ENCODE measurements at places on chromosomes 6 and 20. TPM values are rescaled to one million over a fixed set of nuclear protein-coding genes. Genes with fewer than 3 reads are reported as not detected.

DNA sequence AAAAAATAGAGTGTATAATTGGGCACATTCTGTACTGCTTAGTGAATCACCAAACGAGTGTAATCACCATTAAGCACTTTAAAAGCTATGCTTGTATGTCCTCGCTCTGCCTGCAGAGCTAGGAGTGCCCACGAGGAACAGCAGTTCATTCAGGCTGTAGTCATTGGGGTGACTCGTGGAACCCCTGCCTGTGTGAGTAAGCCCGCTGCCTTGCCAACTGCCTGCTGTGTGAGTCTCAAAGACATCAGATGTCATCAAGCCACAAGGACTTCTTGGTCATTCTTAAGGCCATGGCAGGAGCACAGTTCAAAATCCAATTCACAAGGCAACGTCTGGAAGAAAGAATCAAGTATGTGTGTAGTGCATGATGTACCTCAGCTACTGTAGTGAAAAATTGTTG is 60.4 kb downstream of the FOXO3 start:
- DNase-seq, result peak; percentile 36

- no peak for DNase-seq
These were observed 338.9 kb upstream of the MAP3K7 start for GRCh38 chr6:90925726-90926125.

GRCh38 chr20:20799716-20800312 is 87.4 kb upstream of the RALGAPA2 start:
- DNase-seq, result no peak

DNA sequence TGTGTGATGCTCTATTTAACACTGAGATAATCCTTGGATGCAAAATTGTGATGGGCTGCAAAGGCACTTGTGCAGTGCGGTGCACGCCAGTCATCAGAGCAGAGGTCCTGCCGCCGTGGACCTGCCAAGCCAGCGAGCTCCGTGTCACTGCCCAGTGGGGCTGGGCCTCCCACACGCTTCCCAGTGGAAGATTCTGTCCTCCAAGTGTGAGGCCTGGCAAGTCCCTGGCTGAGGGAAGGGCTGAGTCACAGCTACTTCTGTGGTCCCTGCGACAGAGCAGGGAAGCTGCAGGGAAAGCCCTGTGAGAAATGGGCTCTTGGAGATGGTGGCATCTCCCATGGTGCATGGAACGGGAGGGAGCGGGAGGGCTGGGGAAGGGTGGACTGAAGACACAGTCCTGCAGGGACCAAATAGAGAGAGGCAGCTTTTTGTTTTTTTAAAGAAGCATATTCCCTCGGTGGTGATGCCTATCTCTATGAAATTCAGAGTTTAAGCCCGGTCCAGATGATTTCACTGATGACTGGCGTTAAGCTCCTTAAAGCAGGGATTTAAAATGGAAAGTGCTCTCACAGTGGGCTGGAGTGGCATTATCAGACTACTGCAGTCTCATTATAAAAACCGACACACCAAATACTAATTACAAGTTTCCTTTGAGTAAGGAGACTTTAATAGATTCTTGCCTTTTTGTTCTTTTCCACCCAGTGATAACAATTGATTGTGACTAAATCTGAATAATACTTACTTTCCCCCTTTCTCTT is 413.7 kb downstream of the QKI start:
- no peak for DNase-seq

DNA sequence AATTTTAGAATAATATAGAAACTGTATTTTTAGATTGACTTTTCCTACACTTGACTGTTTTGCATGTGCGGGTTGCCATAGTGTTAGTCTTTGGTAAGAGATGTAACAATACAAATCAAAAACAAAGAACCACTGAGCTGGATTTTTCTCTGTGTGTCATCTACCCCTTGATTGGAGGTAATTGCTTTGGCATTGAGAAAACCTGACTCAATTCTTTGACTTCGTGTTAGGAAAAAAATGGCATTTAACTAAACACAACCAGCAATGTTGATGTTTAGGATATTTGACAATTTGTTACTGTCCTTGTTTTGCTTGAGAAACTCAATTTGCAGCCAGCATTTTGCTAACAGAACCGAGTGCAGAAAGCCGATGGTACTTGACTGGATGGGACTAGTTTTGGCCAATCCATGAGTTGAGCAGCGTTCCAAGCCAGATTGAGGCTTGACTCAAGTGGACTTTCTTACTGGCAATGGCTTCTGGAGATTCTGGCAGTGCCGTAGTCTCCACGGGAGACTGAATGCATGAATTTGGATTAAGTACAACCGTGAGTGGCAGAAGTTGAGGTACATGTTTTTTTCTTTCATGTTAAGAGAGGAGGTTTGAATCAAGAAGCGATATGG is 17.1 kb downstream of the TPBG start:
- no peak for DNase-seq

DNA sequence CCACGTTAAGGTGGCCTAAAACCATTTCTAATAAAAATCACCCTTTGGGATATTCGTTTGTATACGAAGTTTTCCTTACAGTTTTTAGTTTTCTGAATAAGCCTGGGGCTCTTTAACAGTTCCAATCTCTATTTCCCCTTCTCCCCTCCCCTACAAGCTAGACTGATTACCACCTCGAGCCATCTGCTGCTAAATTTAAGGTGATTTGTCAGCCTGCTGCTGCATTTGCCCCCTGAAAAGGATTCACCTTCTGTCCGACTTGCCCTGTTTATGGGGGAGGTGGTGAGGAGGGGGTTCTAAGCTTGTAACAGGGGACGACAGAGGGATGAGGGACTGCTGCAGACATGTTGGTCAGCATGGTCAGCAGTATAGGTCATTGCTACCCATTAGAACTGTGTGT is 146.3 kb downstream of the JARID2 start:
- DNase-seq, result no peak

GRCh38 chr6:89267918-89268317 is 47.2 kb downstream of the GABRR2 start:
- DNase-seq, result no peak

DNA sequence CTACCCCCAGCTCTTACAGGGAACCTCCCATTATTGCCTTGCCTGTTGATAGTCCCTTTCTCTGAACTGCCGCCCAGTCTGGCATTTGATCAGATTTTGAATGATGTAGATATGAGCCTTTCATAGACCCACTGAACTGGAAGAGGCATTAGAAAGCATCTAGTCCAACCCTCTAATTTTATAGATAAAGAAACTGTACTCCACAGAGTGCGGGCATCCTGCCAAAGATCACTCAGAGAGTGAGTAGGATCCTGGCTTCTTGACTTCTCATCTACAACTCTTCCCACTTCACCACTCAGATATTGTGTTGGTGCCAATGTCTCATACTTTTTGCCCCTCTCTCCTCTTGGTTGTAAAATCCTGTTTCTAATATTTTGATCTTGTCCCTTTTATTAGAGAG is 179.2 kb upstream of the BMP2 start:
- no peak for DNase-seq

GRCh38 chr6:41798901-41799558 is 11.5 kb downstream of the TOMM6 start:
- DNase-seq, result no peak

DNA sequence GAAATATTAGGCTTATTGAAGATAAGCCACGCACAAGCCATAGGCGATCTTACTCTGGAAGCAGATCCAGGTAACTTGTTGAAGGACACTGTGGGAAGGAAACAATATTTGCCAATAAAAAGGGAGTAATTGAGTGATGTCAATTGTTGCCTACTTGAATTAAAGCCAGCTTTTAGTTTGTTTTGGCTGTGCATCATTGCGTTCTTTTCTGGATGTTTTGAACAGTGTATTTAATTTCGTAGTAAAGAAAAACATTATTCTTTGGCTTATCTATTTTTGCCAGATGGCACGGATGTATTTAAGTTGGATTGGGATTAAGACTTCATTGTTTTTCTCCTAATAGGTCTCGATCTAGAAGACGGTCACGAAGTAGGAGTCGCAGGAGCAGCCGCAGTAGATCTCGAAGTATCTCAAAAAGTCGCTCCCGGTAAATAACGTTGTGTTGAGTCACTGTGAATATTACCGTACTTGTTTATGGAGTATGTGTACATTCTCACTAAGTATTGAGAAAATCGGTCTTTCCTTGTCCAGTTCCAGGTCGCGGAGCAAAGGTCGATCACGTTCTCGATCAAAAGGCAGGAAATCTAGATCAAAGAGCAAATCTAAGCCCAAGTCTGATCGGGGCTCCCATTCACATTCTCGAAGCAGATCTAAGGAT is 2.6 kb downstream of the SRSF6 start:
- no peak for DNase-seq

- no peak for DNase-seq
These were observed 36.4 kb downstream of the DLGAP4 start for GRCh38 chr20:36342331-36343120.

- DNase-seq, result no peak
These were observed 11.6 kb upstream of the MAN1A1 start for GRCh38 chr6:119361209-119361608.

- no peak for DNase-seq
These were observed 28.1 kb upstream of the MTCL3 start for GRCh38 chr6:127547215-127547614.

DNA sequence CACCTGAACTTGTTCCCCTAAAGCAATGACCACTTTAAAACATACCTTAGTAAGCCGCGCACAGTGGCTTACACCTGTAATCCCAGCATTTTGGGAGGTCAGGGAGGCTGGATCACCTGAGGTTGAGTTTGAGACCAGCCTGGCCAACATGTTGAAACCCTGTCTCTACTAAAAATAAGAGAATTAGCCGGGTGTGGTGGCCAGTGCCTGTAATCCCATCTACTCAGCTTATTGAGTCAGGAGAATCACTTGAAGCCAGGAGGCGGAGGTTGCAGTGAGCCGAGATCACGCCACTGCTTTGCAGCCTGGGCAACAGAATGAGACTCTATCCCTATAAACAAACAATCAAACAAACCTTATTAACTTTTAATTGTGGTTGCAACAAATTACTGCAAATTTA is 1.6 kb upstream of the RAET1E start:
- DNase-seq, result no peak

DNA sequence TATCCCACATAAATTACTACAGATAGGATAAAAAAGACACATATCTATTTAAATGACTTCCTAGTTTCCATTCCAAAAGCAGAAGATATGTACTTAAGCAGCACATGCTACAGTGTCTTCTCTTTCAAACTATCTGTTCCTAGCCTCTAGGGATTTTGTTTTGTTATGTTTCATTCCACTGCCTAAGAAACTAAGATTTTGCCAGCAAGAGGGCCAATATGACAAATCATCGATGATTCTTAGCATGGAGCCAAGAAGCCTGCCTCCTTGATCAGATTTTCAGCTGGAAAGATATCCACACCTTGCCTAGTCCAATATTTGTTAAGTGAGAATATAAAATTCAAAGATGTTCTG is 7.0 kb downstream of the SNX5 start:
- no peak for DNase-seq

DNA sequence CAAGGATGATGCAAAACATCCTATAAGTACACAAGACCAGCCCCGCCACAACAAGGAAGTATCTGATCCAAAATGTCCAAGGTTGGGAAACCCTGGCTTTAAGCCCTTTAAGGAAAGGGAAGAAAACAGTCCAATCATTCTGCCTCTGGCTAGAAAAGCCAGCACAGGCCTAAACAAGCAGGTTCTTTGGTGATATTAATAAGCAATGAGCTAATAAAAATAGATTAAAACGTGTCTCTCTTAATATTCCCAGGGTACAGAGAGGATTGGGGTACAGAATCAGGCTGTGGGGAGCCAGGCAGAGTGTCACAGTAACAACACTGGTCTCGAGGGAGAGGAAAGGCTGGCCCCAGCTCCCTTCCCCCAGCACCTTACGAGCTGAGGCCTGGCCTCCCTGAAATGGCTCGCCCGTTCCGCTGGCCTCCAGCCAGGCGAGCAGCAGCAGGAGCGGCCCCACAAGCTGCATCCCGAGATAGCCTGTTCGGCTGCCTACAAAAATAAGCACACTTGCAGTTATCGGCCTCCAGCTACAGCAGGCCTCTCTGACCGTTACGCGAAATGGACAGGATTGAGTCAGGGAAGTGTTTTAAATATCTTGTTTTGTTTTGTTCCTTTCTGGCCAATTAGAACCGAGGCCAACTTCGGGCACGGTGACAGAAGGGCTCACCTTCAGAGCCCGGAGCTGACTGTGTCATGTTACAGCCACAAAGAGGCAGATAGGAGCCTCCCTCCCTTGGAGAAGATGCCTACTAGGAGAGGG is 4.0 kb upstream of the ZMYND8 start:
- no peak for DNase-seq

- no peak for DNase-seq
These were observed 807 bp downstream of the SNHG17 start for GRCh38 chr20:38434301-38434741.

- DNase-seq, result no peak
These were observed 34.3 kb upstream of the ADTRP start for GRCh38 chr6:11812951-11813350.

DNA sequence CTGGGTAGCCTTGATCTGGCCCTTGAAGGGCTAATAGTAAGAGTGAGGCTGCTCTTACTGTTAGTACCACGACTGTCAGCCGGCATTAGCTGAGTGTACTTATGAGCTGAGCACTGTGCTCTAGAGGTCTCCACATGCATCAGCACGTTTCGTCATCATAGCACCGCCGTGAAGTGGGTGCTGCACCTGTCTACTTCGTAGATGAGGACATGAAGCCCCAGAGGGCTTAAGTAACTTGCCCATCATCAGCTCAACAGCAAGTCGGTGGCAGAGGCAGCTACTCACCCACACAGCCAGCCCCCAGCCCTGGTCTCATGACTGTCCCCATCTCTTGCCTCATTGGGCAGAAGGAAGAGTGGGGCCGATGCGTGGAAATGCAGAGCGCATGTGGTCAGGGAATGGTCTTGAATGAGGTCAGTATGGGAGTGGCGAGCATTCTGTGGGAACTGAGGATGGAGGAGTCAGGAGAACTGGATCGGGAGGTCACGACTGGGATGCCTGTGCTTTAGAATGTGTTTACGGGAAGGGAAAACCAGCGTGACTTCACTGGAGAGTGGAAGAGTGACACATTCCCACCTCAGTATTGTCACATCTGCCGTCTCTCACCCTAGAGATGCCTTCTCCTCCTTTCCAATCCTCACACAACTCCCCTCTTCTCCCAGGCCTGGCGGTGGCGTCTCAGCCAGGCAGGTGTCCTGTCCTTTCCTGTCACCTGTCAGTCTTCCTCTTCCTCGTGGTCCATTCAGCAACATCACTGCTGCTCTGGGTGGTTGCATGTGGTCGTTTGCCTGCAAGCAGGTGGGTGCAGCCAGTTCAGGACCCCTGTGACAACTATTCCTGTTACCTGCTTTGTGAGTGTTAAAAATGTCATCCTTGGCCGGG is 6.0 kb downstream of the SYTL3 start:
- no peak for DNase-seq

GRCh38 chr6:156396068-156396771 is 381.0 kb upstream of the ARID1B start:
- DNase-seq, result no peak

Gene TFB1M
- 32.0 TPM for total RNA-seq

Gene FLRT3
- 0.67 TPM for total RNA-seq

Gene OR2W1
- not detected for total RNA-seq

Gene SLC22A16
- not detected for total RNA-seq

Gene KIAA0408
- 0.90 TPM for total RNA-seq

Gene PTGIS
- 4.4 TPM for total RNA-seq

Gene TSPO2
- not detected for total RNA-seq

Gene TBX18
- 10.1 TPM for total RNA-seq

Gene SIGLEC1
- 0.03 TPM for total RNA-seq

Gene APCDD1L
- total RNA-seq, result 0.62 TPM

All from Panc1 (cell line).